ENCODE measurements at places on chromosomes 6 and 20. TPM values are rescaled to one million over a fixed set of nuclear protein-coding genes. Genes with fewer than 3 reads are reported as not detected.

DNA sequence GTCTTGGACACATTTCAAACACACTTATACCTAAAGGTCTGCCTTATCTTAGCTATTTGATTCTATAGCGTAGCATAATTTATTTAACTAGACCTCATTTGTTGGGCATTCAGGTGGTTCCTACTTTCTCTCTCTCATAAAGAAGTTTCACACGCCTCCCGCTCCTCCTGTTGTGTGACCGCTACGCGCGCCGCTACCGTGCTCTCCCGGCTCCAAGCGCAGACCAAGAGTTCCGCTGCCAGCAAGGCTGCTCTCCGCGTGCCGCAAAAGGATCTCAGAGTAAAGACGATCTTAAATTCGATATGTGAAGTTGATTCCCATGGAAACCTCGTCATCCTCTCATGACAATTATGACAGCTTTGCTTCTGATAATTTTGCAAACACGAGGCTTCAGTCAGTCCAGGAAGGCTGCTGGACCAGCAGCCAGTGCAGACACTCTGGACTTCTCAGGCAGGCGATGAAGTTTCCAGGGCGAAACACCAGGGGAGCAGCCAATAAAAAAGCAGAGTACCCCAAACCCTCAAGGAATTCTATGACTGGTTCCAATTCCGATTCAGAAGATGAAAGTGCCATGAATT is 20.4 kb downstream of the PRSS16 start:
- DNase-seq = no peak
- H3K4me1 ChIP-seq = no peaks in the 10 kb centered on the region
- H3K27ac ChIP-seq = no peak overlapping the region
- no peaks in the 10 kb centered on the region for H3K27me3 ChIP-seq

DNA sequence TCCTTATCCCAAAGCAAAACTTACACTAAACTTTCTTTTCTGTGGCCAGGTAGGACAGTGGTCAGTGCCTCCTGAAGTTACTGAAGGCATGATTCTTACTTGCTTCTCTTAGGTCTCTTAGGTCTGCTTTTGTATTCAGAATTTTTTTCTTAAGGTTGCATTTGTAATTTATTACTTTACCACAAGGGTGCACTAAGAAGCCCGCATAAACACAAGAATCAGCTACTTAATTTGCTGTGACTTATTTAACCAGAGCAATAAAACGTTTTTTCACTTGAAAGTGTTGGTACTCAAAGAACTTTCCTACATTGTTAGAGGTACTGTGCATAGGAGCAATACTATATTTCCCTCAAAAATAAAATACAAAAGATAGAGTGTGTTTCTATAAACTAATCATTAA is 75.4 kb upstream of the LAMA2 start:
- no peaks in the 10 kb centered on the region for H3K4me1 ChIP-seq
- no peaks in the 10 kb centered on the region for H3K36me3 ChIP-seq
- no peak for DNase-seq
- H3K4me3 ChIP-seq = no peak overlapping the region
- H3K27ac ChIP-seq = no peak overlapping the region
- no peaks in the 10 kb centered on the region for H3K27me3 ChIP-seq

DNA sequence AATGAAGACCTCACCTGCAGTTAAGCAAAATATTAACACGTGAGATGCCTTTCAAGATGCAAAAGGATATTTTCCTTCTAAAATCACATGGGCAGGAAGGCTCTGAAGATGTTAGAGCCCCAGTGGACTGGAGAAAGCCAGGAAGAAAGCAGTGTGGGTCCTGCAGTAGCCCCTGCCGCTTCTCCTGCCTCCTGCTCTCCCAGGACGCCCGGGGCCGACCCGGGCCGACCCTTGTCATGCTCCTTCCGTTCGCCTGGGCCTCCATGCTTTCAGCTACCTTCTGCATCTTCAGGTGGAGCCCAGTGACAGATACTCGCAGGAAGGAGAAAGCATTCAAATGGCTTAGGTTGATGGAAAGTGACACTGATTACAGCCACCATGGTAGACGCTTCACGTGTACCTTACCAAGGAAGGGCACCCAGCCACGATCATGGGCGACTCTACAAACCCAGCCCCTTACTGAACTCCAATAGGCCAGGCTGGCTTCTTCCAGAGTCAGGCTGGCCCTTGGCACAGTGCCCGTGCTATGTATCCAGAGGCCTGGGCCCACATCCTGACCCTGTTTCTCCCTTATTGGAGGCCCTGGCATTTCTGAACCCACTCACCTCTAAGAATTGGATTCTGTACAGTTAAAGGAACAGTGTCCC is 69.0 kb downstream of the TCP11 start:
- no peaks in the 10 kb centered on the region for H3K4me1 ChIP-seq
- H3K4me3 ChIP-seq = no peak overlapping the region
- H3K27me3 ChIP-seq = no peaks in the 10 kb centered on the region
- no peaks in the 10 kb centered on the region for H3K36me3 ChIP-seq
- DNase-seq = no peak
- H3K27ac ChIP-seq = no peak overlapping the region

- no peak for DNase-seq
- H3K27ac ChIP-seq = no peak overlapping the region
- no peaks in the 10 kb centered on the region for H3K4me1 ChIP-seq
- H3K4me3 ChIP-seq = no peak overlapping the region
Observed at GRCh38 chr6:95203153-95203754, 374.1 kb upstream of the MANEA start.

DNA sequence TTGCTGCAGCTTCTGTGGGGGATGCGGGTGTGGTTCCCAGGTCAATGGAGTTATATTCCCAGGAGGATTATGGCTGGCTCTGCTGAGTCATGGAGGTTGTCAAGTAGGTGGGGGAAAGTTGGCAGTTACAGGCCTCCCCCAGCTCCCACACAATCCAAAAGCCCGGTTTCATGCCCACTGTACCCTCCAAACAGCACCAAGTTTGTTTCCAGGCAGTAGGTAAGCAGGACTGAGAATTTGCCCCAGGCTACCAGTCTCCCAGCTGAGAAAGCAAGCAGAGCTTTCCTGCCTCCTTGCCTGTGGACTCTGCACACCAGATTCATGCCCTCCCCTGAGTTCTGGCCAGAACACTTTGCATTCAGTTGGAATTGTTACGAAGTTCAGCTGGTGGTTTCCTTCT is 578.2 kb downstream of the MEI4 start:
- DNase-seq = no peak
- no peaks in the 10 kb centered on the region for H3K36me3 ChIP-seq
- H3K27me3 ChIP-seq = no peaks in the 10 kb centered on the region
- H3K4me3 ChIP-seq = no peak overlapping the region
- H3K27ac ChIP-seq = no peak overlapping the region

- H3K27me3 ChIP-seq = peaks cover 92% of the 10 kb centered on the region
- no peaks in the 10 kb centered on the region for H3K36me3 ChIP-seq
Observed at GRCh38 chr20:46027245-46027853, 1.7 kb upstream of the SLC12A5 start.

- DNase-seq = no peak
- no peak overlapping the region for H3K4me3 ChIP-seq
- no peaks in the 10 kb centered on the region for H3K27me3 ChIP-seq
- H3K36me3 ChIP-seq = no peaks in the 10 kb centered on the region
- no peaks in the 10 kb centered on the region for H3K4me1 ChIP-seq
- H3K27ac ChIP-seq = no peak overlapping the region
Observed at GRCh38 chr20:11832851-11833250, 84.8 kb upstream of the BTBD3 start.

DNA sequence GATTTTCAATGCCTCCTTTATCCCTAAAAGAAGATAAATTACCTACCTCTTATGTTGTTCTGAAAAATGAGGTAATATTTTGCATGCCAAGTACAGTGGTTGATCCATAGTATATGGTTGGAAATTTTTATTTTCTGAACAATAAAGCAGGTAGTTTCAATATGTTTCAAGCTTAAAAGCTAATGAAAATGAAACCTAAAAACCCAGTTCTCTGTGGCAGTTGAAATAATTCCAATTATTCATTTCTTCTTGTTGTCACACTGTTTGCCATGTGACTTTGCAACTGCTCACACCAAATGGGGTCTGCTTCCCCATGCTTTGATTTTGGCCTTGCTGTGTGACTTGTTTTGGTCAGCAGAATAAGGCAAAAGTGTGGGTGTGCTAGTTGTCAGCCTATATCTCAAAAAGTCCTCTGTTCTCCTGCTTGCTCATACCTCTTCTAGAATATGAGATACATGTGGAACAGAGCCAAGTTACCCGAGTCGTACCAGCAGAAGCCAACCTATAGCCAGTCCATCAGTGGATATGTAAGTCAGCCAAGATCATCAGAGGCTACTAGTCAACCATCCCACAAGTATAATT is 197.2 kb upstream of the THEMIS start:
- H3K4me3 ChIP-seq = no peak overlapping the region
- no peaks in the 10 kb centered on the region for H3K4me1 ChIP-seq
- no peaks in the 10 kb centered on the region for H3K27me3 ChIP-seq
- no peaks in the 10 kb centered on the region for H3K36me3 ChIP-seq

The DLK2 gene
- not detected for total RNA-seq

The PRSS35 gene
- 0.36 TPM for total RNA-seq

The VWA7 gene
- total RNA-seq = 2.0 TPM

The MAS1 gene
- total RNA-seq = not detected

The COL12A1 gene
- total RNA-seq = 17.2 TPM
